ENCODE measurements at places on chromosomes 12 and 14.

DNA sequence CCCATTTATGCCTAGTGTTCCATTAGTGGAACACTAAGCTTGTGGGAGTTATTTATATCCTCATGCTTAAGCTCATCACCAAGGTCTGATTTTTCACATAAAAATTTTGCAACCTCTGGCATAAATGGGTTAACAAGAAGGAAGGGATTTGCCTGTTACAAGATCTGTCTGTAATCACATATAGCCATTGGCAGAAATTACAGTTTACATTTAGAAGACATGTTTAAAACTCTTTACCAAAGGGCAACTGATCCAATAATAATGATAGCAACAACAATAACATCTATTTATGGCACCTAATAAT is 422.9 kb downstream of the ZFP36L1 start:
- no peak for DNase-seq

DNA sequence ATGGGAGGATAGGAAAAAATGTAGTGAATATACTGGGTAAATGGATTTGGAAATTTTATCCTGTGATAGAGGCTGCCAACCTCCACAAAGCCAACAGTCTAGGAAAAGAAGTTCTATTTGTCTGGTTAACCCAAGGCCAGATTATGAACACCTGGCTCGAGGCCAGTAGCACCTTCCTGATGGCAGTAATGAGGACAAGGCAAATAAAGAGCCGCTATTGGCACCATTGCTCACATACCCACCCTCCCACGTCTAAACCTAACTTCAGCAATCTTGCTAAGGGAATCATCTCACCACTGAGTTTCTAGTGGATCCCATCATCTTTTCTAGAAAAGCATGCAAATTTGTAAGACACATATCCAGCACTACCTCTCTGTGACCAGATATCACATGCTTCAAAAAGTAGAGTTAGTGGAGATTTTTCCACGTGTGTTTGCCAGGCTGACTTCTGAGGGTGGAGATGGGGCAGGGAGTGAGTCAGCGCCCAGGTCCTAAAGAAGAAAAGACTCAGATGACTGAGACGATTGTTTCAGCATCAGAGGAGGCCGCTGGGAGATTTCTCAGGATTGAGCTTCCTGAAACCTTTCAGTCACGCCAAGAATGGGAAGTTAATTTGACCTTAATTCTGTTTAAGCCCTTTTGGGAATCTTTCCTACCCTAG is 362.9 kb downstream of the EMP1 start:
- DNase-seq: no peak

- DNase-seq: no peak
Observed at GRCh38 chr14:100747021-100747586, 20.4 kb downstream of the DLK1 start.

GRCh38 chr12:57094208-57095160 is 5.6 kb downstream of the NAB2 start:
- DNase-seq: no peak

DNA sequence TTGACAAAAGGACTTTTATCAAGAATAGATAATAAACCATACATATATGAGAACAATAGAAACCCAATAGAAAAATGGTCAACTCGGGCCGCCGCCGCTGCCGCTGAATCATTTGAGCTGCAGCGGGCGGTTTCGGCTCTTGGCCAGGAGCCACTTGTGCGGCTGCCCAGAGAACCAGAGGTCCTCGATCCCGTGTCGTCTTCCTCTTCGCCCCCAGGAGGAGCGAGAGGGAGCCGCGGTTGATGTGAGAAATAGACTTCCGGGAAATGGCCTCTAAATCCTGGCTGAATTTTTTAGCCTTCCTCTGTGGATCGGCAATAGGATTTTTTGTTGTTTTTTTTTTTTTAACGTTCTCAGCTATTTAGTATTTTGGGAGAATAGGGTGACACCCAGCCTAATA is 44.8 kb downstream of the CPSF6 start:
- peak; percentile 79 for DNase-seq

GRCh38 chr14:51568366-51568765 is 83.3 kb upstream of the FRMD6 start:
- no peak for DNase-seq

DNA sequence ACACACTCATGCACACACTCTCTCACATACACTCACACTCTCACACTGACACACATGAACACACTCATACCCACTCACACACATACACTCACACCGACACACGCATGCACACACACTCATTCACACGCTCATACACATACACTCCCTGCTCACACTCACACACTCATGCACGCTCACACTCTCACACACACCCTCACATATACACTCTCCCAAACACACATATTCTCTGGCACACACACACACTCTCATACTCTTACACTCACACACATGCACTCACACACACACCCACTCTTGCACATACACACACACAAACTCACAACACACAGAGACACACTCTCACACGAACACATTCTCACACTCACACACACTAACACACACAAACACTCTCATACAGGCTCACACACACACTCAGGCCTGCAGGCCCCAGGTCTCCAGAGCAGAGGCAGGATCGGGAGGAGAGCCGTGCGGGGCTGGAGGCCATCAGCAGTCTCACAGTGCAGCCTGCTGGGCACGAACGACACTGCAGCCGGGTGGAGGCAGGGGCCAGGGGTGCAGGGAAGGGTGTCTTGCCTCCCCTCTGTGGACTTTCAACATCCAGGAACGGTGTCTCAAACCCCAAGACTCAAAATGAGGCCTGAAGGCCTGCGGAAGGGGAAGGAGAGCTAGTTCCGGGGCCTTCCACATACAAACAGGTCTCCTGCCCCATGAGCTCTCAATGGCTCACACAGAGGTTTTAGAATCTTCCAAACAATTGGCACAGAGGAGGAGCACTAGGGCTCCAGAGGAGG is 148.7 kb downstream of the ANO2 start:
- no peak for DNase-seq

- peak; percentile 60 for DNase-seq
Observed at GRCh38 chr14:35818346-35819115, 7.6 kb upstream of the BRMS1L start.

GRCh38 chr12:3892631-3893030 is 19.4 kb upstream of the PARP11 start:
- DNase-seq: no peak

GRCh38 chr14:93952829-93953228 is 23.5 kb downstream of the ASB2 start:
- no peak for DNase-seq

- no peak for DNase-seq
Observed at GRCh38 chr12:12819221-12819620, 6.1 kb downstream of the DDX47 start.

DNA sequence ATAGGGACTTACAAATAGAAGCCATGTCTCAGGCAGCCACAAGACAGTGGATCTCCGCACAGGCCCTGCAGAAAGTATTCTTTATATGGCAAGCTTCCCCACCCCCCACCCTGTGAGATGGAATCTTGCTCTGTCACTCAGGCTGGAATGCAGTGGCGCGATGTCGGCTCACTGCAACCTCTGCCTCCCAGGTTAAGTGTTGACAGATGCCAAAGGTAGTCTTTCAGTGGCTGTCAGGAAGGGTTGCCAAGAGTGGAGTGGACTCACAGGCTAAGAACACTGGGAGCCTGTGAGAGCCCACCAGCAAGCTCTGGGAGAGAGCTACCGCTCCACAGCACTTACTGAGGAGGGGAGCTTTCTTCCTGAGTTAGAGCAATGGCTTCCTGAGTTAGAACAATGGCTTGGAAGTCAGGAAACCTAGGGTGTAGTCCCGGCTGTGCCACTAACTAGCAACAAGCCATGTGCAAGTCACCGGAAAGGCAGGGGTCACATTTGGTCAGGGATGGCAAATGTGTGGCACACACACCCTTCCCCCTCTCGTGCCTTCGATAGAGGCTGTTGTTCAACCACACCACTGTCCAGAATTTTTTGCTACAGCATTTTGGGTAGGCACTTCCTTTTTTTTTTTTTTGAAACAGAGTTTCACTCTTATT is 2.6 kb downstream of the RNASE1 start:
- no peak for DNase-seq

- no peak for DNase-seq
Observed at GRCh38 chr14:69673578-69674305, 62.3 kb downstream of the SUSD6 start.

DNA sequence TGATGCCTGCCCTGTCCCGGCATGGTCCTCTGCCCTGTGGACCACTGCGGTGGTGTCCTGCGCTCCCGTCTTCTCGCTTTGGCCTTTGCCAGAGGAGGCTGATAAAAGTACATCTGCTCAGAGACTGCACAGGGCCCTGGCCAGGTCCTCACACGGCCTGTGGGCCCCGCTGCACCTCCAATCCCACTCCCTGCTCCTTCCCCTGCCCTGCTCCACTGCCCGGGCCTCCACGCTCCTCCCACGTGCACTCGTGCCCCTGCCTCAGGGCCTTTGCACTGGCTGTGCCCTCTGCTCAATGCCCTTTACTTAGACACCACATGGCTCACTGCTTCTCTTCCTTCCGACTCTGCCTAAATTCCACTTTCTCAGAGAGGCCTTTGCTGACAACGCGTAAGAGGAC is 49.3 kb upstream of the BEGAIN start:
- no peak for DNase-seq

- DNase-seq: peak; percentile 42
Observed at GRCh38 chr12:91986084-91986483, 159.6 kb downstream of the BTG1 start.

- no peak for DNase-seq
Observed at GRCh38 chr14:91873471-91874415, 6.4 kb upstream of the TC2N start.

DNA sequence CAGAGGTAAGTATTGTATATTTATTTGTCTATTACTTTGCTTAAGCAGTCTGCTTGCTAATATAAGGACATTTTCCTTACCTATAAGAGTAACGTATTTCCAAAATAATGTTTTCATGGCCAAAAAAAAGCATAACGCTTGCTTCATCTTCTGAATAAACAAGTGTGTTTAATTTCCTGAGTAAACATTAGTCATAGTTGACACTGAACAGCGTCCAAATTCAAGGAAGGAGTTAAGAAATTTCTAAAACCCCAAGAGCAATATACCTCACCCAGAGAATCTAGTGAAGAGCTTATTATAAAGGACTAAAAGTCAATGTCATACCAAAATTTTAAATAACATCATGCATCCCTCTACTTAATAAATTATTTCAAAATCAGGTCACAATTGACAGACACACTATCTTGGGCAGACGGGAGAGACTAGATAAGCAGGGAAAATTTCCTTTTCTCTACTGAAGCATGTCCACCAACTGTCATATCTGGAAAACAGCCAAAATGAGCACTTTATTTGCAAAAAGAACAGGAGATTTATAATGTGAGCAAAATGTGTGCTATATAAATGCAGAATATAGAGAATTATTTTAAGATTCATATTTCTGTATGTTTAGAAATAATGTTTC is 25.1 kb downstream of the ANKS1B start:
- DNase-seq: no peak

DNA sequence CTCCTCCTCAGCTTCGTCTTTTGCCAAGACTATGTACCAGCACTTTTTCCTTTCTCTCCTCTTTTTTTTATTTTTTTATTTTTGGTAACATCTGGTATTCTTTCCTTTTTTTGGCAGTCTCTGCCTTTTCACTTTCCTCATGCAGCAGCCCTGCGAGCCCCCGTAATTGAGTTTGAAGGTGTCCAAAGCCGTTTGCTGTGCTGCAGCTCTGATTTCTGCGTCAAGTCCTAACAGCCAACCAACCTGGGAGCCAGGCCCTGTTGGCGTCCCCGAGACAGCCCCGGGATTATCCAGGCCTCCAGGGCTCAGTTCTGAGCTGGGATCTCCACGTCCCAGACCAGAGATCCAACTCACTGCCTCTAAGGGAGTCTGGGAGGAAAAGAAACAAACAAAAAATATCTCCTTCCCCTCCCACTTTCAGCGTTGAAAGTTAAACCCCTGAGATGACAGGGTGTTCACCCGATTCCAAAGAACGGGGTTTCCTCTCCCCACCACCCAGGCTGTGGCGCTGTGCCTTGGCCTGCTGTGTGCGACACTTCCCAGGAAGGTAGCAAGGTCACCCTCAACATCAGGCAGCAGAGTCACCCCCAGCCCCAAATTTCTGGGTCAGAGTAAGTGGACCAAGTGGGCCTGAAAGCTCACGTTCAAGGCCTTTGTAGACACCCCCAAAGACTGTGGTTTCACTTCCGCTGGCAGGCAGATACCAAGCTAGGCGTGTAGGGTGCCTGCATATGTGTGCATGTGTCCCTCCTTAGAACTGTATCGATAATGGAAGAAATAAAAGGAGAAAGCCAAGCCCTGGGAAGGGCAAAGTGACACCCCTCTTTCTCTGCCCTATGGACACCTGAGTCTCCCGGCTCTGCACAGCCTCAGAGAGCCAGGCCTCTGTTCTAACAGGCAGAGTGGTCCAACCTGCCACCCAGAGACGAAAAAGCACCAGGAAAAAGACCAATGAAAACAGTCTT is 11.1 kb downstream of the BCL11B start:
- no peak for DNase-seq

DNA sequence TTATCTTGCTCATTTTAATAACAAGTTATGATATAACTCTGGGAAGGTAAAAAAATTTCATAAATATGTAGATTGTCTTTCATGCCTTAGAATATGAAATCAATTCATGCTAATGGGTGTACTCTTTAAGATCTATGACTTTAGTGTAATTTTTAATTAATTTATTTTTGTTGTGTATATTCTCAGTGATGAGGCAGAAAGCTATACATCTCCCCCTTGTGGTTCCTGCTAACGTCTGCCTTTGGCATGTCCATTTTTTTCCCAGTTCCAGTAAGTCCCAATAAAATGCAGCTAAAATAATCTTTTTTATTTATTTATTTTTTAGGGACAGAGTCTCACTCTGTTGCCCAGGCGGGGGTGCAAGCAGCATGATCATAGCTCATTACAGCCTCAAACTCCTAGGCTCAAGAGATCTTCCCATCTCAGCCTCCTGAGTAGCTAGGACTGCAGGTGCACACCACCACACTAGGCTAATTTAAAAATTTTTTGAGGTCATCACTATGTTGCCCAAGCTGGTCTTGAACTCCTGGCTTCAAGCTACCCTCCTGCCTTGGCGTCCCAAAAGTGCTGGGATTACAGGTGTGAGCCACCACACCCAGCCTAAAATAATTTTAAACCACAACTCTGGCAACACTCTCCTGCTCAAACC is 3.3 kb upstream of the CHURC1 start:
- DNase-seq: peak; percentile 41

DNA sequence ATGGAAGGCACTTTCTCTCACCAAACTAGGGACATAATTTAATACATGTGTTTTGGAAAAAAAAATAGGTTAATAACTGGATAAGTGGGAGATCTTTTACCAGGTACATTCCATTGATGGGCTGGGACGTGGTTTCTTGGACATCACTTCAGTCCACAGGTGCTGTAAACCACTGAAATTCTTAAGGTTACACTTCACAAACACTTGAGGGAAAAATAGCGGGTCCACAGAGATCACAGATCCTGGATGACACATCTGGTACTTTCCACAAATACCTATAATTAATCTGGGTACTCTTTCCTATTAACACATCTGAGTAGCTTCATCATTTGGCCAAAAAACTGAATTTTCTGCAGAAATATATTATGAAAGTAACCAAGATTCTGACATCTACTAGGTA is 85.0 kb downstream of the POLR3B start:
- DNase-seq: no peak

DNA sequence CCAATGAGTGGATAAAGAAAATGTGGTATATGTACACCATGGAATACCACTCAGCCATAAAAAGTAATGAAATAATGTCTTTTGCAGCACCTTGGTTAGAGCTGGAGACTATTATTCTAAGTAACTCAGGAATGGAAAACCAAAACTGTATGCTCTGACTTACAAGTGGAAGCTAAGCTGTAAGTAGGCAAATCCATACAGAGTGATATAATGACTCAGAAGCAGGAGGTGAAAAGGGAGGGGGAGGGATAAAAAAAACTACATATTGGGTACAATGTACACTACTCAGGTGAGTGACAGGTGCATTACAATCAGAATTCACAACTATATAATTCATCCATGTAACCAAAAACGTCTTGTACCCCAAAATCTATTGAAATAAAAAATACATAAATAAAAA is 15.1 kb upstream of the CLEC1A start:
- no peak for DNase-seq

Data from HAP-1 (cell line).